ENCODE measurements at places on chromosomes 1 and 21.

GRCh38 chr1:204162494-204163074 lies 3.6 kb downstream of the REN start:
- peak; percentile 73 for DNase-seq

- no peak for DNase-seq
These were observed 37.2 kb downstream of the PRDM16 start for GRCh38 chr1:3106216-3106615.

GRCh38 chr1:71944006-71944405 lies 338.3 kb downstream of the NEGR1 start:
- no peak for DNase-seq

GRCh38 chr1:197001828-197002227 lies 24.5 kb downstream of the CFHR5 start:
- no peak for DNase-seq

DNA sequence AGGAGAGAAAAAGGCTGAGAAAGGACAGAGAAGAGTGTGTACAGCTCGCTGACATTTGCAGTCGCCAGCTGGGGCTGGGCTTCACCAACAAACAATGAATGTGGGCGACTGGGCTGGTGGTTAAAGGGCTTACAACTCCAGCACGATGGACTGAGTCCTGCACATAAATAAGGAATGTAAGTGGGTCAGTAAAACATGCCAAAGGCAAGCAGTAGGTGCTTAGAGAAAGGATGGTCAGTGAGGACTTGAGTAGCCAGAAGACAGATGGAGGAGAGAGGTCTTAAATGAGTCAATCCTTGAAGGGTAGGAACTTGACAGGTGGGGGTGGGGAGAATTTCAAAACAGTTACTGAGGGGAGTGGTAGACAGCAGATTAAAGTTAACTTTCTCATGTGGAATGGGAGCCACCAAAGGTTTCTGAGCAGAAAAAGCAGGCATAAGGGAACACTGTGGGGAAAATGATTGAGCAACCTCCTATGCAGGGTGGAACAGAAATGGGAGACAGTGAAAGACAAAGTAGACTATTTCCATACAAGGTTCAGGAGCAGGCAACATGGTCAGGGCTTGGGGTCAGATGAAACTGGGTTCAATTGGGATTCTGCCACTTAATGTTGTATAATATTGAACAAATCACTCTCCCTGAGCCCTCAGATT lies 37.4 kb downstream of the GADD45A start:
- no peak for DNase-seq

DNA sequence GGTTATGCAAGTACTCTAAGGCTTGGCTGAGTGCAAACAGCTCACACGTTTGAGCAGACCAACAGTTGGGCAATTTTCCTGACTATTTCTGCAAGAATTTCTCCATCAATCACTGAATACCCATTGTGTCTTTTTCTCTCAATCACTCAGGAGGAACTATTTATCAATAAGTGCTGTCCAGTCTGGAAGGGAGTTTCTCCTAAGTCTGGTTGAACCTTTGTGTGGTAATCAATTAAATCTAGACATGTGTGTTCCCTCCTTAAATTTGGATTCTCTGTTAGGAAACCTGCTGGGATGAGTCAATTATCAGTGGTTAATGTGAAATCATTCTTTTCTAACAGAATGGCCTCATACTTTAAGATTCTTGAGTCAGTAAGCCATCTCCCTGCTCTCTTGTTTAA lies 6.8 kb upstream of the AADACL3 start:
- DNase-seq: no peak

DNA sequence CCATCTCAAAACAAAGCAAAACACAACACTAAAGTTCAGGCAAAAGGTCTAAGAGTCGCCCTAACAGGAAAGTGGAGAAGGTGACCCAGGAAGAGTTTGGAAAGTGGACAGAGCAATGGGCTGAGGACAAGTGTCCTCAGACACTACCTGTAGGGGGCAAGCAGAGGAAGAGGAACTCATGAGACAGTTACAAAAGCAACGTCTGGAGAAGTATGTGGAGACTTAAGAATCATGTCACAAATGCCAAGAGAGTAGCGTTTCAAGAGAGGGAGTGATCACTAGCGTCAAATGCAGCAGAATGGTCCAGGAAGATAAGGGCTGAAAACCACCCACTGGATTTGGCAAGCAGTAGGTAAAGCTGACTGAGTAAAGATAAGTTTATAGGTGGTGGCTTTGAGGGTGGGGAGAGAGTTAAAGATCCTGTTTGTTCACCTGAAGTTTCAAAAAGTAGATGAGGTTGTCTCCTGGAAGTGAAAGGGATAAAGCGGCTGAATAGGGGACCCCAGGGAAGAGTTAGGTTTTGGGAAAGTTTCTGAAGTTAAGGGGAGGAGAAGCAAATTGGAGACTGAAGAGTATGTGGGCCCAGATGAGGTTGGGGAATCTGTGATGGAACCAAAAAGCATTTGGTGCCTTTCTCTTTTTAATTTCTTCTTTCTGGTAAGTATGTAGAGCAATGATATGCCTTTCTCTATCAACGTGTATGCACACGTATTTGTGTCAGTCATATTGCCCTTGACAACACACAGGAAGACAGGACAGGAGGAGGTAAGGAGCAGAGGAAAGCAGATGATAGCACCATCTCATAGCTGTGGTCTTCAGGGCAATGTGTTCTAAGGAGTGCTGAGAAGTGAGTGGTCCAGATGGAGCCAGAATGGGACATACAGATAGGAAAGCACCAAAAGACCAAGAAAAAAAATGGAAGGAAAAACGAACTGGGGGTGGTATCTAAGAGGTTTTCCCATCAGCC lies 3.1 kb downstream of the BSDC1 start:
- DNase-seq: no peak

GRCh38 chr1:113981962-113982931 lies 3.0 kb downstream of the OLFML3 start:
- no peak for DNase-seq

DNA sequence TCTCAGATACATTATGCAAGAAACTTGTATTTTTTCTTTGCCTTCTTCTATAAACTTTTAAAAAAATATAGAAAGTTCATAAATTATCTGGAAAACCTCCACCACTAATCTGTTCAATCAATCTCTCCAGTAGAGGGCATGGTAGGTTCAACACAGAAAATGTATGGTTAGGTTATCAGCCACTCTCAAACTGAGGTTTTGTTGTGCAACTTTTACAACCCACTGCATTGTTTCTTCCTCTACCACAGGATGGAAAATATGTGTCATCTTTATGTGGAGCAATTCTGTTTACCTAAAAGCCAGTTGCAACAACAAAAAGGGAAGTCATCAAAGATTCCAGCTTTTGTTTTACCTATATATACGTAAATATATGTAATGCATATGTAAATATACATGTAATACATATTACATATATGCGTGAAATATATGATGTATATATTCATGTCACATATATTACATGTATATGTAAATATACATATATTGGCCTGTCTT lies 3.0 kb upstream of the RGS2 start:
- DNase-seq: peak; percentile 42

- no peak for DNase-seq
These were observed 257.0 kb upstream of the LYPLAL1 start for GRCh38 chr1:218916720-218917119.

GRCh38 chr1:32066489-32066873 lies 6.3 kb upstream of the TMEM39B start:
- peak; percentile 13 for DNase-seq

DNA sequence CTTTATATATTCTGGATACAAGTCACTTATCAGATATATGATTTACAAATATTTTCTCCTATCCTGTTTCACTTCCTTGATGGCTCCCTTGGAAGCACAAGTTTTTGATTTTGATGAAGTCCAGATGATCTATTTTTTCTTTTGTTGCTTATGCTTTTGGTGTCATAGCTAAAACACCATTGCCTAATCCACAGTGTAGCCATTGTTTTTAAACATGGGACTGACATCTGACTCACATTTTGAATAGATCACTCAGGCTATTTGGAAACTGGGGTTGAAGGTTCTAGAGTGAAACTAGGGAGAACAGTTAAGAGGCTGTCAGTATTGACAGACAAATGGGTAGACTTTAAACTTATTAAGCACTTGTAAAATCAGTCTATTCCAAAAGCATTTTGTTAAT lies 16.6 kb downstream of the AK4 start:
- no peak for DNase-seq

DNA sequence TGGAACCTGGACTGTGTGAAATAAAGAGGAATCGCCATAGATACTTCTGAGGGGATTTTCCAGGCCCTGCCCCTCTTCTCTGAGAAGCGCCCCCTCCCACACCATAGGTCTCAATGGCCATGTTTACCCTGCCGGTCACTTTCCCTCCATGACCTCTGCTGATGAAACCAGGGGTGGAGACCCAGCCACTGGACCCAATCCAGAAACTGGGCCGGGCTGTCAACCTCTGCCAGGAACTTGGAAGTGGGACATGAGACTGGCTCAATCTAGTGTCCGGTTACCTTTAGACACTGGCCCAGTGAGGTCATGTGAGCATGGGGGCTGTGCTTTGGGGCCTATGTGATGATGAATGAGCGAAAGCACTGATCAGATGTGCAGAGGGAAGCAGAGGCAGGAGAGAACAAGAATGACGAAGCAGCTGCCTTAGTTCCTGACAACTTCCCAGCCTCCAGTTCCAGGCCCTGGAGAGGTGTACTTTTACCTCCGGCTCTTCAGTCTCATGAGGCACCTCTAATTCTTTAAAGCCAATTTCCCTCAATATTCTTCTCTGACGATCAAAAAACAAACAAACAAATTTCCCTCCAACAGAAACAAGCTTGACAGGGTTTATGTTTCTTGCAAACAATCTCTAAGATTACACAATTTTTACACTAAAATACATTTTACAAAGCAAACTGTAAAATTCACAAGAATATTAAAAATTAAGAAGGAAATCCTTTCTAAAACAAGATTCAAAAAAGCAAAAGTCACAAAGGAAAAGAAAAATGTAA lies 4.9 kb downstream of the ASAP3 start:
- no peak for DNase-seq

DNA sequence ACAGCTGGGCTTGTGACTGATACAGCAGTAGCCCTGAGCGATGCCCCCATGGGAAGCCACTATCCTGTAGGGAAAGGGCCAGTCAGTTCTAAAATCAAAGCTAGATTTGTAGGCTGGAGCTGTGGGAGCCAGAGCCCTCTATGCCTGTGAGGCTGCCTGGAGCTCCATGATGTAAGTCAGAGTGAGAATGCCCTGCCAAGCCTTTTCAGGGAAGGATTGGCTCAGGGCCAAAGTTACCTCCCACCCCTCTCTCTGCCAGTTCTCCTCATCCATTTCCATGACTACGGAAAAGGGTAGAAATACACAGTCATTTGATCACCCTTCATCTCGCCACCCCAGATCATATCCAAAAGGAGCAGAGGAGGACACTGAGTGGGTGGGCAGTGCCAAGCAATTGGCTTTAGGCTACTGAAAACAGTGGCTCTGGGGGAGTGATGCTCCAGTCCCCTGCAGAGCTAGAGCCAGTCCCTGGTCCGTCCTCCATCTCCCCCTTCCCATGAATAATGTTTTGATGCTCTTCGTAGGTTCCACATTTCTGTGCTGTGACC lies 59.5 kb upstream of the KCNA3 start:
- no peak for DNase-seq

- DNase-seq: no peak
These were observed 23.4 kb downstream of the KRTAP19-8 start for GRCh38 chr21:31014891-31015290.

GRCh38 chr1:8889925-8890785 lies 11.7 kb upstream of the ENO1 start:
- DNase-seq: no peak

DNA sequence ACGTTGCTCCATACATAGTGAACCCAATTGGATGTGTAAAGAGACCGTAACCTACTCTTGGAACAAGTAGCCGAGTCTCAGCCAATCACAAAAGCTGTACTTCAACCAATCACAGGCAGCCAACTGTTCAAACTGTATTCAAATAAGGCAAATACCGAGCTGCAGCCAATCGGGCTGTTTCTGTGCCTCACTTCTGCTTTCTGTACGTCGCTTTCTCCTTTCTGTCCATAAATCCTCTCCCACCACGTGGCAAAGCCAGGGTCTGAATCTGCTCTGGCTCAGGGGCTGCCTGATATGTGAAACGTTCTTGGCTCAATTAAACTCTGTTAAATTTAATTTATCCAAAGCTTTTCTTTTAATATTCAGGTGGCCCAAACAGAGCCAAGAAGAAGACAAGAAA lies 210.3 kb downstream of the URB2 start:
- no peak for DNase-seq

- no peak for DNase-seq
These were observed 364.9 kb downstream of the PRDM2 start for GRCh38 chr1:14064649-14065442.

DNA sequence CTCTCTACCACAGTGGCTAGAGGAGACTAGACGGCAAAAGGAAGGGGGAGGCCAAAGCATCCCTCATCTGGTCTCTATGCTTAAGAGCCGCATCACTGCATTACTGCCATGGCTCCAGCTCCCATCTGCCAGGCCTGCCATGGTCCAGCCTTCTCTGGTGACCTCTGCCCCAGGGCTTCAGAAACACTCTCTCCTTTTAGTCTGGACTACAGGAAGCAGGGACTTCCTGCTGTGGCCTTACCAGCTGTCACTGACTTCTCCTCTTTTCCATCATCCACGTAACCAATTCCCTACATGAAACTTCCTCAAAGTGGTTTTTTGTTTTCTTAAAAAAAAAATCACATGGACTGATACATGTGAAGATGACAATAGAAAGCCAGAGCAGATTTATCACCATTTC lies 323.1 kb upstream of the NFIA start:
- DNase-seq: no peak
